ENCODE measurements at places on chromosomes 2 and 18.

- no peak for DNase-seq
Observed at GRCh38 chr2:179622635-179623300, 238.6 kb downstream of the ZNF385B start.

DNA sequence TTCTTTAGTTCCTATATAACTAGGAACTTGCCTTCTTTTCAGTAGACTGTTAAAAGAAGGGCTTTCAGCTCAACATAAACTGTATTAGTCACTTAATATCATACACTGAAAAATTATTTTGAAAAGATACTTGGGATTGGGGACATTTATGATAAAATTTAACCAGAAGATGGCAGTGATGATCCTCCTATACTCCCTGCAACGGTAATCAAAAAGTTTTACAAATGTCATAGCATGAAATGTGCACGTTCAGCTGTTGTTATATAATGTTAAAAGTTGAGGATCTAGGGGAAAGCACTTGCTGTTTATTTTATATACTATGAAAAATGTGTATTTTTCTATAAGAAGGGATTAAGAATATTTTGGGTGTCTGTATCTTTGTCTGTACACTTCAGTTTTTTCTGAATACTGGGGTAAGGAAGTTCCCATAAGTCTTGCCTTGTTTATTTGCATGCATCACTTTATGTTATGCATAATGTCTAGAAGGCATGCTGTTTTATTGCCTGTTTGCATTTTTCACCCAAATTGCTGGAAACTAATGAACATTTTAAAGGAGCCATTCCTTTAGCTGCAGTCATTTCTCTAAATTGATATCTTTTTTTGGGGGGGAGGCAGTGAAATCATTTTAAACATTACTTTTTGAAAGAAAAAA, 19.0 kb downstream of the DYNC1I2 start:
- DNase-seq: no peak

DNA sequence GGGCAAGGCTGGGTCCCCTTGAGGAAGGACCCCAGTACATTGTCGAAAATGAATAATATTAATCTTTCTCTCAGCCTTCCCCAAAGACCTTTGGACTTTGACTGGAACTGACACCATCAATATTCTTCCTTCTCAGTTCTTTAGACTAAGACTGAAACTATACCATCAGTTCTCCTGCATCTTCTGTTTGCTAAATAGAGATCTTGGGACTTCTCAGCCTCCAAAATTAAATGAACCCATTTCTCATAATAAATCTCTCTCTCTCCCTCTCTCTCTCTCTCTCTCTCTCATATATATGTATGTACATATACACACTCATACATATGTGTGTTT, 39.7 kb upstream of the VRK2 start:
- DNase-seq: no peak

DNA sequence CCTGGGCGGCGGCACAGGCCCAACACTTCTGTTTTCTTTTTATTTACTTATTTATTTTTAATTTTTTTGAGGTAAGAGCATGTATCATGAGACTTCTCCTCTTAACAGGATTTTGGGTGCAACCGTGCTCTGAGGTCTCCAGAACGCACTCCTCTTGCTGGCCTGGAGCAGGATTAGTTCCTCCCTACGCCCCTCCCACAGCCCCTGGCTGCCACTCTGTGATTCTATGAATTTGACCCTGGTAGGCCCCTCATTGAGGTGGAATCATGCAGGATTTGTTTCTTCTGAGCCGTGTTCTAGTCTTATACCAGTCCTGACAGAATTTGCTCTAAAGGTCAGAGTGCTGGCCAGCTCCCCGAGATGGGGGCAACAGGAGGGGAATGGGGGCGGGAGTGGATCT, 106.5 kb upstream of the HS6ST1 start:
- no peak for DNase-seq

- DNase-seq: no peak
Observed at GRCh38 chr18:79544386-79544963, 135.1 kb upstream of the CTDP1 start.

DNA sequence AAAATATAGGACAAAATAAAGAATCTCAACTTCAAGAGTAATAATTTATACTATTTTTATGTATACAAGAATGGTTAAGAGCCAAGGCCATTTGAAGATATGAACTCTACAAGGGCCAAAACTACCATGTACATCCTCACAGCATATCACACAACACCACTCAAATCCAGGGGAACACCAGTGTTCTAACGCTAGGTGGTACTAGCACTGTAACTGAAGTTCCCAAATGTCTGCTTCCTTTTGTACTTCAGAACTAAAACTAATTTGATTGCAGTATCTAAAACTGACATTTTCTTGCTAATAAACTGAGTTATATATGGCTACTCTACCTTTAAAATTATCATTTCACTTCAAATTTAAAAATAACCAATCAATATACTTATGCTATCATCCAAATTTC, 47.0 kb downstream of the REV1 start:
- no peak for DNase-seq
